H1 (cell line): ENCODE measurements at places on chromosomes 2 and 18. TPM values are rescaled to one million over a fixed set of nuclear protein-coding genes. Genes with fewer than 3 reads are reported as not detected.

GRCh38 chr18:50247561-50247960 lies 18.7 kb downstream of the CFAP53 start:
- no peak overlapping the region for H3K4me3 ChIP-seq
- H3K27ac ChIP-seq = no peak overlapping the region
- peaks cover 3% of the 10 kb centered on the region; the same call in 1 of the 2 replicates for H3K4me1 ChIP-seq

DNA sequence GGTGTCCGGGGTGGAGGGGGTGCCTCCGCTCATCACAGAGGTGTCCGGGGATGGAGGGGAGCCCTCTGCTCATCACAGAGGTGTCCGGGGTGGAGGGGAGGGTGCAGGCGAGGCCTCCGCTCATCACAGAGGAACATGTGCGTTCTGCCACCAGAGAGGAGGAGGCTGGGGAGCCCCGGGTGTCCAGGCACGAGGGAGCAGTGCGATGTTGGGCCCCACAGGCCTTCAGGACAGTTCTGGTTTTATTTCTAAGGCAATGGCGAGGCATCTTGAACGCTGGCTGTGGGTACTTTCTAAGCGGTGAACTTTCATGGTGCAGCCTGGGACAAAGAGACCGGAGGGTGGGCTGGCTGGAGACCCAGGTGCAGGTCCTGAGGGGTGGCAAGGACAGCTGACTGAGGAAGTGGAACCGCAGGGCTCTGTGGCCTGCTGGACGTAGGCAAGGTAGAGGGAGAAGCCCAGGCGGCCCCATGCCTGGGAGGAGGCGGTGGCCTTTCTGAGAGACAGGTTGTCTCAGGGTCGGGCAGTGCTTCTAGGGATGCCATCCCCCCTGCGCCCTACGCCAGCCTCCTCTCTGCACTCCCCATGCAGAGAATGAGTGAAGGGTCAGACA lies 196.6 kb upstream of the SALL3 start:
- H3K4me3 ChIP-seq = no peak overlapping the region
- DNase-seq = no peak
- H3K36me3 ChIP-seq = no peaks in the 10 kb centered on the region
- H3K27ac ChIP-seq = no peak overlapping the region
- no peaks in the 10 kb centered on the region for H3K4me1 ChIP-seq

DNA sequence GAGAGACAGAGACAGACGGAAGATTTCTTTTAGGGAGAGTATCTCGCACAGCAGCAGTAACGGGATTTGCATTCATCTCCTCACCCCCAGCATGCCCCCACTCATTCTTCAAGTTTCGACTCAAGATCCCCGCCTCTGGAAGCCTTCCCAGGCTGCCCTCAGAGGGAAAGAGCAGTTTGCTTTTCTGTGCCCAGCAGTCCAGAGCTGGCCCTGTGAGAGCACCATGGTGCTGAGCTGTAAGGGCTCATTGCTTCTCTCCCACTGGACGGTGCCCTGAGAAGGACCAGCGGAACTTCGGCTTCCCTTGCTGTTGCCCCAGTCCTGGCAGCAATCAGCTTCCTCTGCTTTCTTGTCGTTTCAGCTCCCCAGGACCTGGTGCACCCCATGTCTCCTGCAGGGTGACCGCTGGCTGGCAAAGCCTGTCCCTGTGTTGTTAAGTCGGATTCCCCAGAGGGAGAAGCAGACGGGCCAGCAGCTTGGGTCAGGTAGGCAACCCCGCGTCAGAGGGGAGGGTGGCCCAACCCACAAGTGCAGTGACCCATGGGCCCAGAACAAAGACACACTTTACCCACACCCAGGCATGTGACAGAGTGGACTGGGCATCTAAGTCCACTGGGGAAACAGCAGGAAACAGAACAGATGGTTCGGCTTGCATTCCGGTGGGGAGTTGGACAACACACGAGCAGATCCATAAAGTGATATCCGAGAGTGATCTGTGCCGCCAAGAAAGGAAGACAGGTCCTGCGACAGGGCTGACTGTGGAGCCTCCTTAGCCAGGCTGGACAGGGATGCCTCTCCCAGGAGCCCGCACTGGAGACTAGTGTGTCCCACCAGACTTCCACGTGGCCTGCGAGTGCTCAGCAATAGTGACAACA lies 36.6 kb downstream of the TMEM177 start:
- no peak overlapping the region for H3K27ac ChIP-seq
- H3K36me3 ChIP-seq = no peaks in the 10 kb centered on the region
- H3K4me3 ChIP-seq = no peak overlapping the region
- no peak for DNase-seq
- H3K27me3 ChIP-seq = no peaks in the 10 kb centered on the region
- H3K4me1 ChIP-seq = no peaks in the 10 kb centered on the region

- H3K4me1 ChIP-seq = no peaks in the 10 kb centered on the region
- no peaks in the 10 kb centered on the region for H3K27me3 ChIP-seq
- no peaks in the 10 kb centered on the region for H3K36me3 ChIP-seq
- H3K4me3 ChIP-seq = no peak overlapping the region
- no peak for DNase-seq
Measured at GRCh38 chr2:17257189-17257909, 260.9 kb downstream of the RAD51AP2 start.

DNA sequence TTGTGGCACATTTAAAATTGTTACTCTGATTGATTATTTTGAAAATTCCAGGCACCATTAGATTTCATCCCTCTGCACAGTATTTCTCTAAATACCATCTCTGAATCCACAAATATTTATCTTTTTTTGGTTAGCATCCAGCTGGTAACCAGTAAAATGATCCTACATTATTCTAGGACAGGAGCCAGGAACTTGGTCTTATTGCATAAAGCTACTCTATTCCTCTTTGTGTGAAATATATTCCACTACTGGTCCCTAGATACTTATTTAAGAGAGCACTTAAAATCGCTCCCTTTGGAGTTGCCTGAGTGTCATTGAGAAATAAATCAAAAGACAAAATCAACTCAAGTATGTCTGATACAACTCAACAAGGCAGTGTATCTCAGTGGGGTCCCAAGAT lies 7.4 kb upstream of the MBOAT2 start:
- no peak overlapping the region for H3K4me3 ChIP-seq
- H3K4me1 ChIP-seq = no peaks in the 10 kb centered on the region
- H3K36me3 ChIP-seq = no peaks in the 10 kb centered on the region
- no peaks in the 10 kb centered on the region for H3K27me3 ChIP-seq
- no peak for DNase-seq
- H3K27ac ChIP-seq = no peak overlapping the region

GRCh38 chr2:16619576-16620245 lies 45.9 kb downstream of the CYRIA start:
- H3K27me3 ChIP-seq = no peaks in the 10 kb centered on the region
- H3K27ac ChIP-seq = no peak overlapping the region
- H3K4me1 ChIP-seq = peaks cover 2% of the 10 kb centered on the region
- no peak for DNase-seq
- H3K4me3 ChIP-seq = no peak overlapping the region
- no peaks in the 10 kb centered on the region for H3K36me3 ChIP-seq

GRCh38 chr2:158486150-158486969 lies 29.6 kb downstream of the PKP4 start:
- H3K4me3 ChIP-seq = no peak overlapping the region
- DNase-seq = no peak
- H3K27ac ChIP-seq = no peak overlapping the region
- peaks cover 16% of the 10 kb centered on the region for H3K4me1 ChIP-seq
- no peaks in the 10 kb centered on the region for H3K27me3 ChIP-seq
- H3K36me3 ChIP-seq = no peaks in the 10 kb centered on the region

GRCh38 chr2:36235882-36236281 lies 119.7 kb upstream of the CRIM1 start:
- DNase-seq = no peak
- no peaks in the 10 kb centered on the region for H3K36me3 ChIP-seq
- no peaks in the 10 kb centered on the region for H3K27me3 ChIP-seq
- no peaks in the 10 kb centered on the region for H3K4me1 ChIP-seq
- no peak overlapping the region for H3K27ac ChIP-seq

- H3K27ac ChIP-seq = no peak overlapping the region
- H3K4me1 ChIP-seq = no peaks in the 10 kb centered on the region
- no peaks in the 10 kb centered on the region for H3K27me3 ChIP-seq
- H3K4me3 ChIP-seq = no peak overlapping the region
Measured at GRCh38 chr18:23933407-23933806, 81.1 kb upstream of the TTC39C start.

- H3K4me1 ChIP-seq = 0 out of 2 replicates have a peak, but pooled peaks cover 3% of the 10 kb centered on the region
- H3K36me3 ChIP-seq = no peaks in the 10 kb centered on the region
- no peak overlapping the region for H3K27ac ChIP-seq
- no peak overlapping the region for H3K4me3 ChIP-seq
- no peaks in the 10 kb centered on the region for H3K27me3 ChIP-seq
- no peak for DNase-seq
Measured at GRCh38 chr2:217905395-217905794, 97.4 kb downstream of the TNS1 start.

DNA sequence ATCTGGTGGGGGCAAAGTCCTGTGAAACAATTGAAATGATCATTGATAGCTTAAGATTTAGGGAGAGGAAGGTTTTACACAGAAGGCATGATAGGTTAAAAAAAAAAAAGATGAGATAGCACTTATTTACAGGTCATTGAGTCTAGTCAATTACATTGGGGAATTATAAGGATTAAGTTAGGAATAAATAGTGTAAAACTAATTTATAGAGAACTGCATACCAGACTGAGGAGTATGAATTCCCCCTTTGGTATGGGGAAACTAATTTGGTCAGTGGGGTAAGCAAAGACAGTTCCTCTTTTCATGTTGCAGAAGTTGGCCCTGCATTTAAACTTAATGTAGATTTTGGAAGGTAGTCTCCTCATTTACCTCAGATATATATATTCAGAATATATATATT lies 10.8 kb downstream of the GLS start:
- H3K27me3 ChIP-seq = no peaks in the 10 kb centered on the region
- no peak overlapping the region for H3K4me3 ChIP-seq
- H3K4me1 ChIP-seq = 0 out of 2 replicates have a peak, but pooled peaks cover 4% of the 10 kb centered on the region
- no peak for DNase-seq

DNA sequence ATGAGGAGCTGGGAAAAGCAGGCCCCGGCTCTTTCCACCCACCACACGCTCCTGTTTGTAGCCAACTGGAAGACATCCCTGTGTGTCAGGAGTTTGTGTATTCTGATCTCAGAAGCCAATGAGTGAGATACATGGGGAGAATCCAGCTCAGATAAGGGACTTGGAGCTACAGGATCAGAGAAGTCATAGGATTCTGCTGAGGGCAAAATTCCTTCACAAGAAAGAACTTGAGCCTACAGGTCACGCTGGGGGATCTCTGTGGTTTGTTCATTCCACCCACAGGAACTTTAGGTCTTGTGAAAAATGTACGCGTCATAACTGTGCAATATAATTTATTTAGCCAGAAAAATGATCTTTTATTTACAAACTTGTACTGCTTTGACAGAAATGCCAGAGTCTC lies 80.1 kb upstream of the SMIM21 start:
- H3K4me3 ChIP-seq = no peak overlapping the region
- DNase-seq = no peak
- no peak overlapping the region for H3K27ac ChIP-seq
- no peaks in the 10 kb centered on the region for H3K36me3 ChIP-seq
- no peaks in the 10 kb centered on the region for H3K27me3 ChIP-seq

DNA sequence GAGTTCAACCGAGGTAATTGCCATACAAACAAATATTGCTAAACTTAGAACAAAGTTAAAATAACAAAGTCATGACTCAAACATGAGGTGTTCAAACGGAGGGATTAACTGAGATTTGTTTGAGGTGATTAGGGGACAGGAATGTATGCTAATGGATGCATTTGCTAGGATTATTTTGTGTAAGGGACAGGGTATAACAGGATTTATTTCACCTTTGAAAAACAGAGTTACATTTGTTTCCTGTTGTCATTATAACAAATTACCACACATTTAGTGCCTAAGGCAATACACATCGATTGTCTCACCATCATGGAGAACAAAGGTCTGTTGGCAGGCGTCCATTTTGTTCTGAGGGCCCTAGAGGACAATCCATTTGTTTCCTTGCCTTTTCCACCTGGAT lies 304.3 kb upstream of the CNTNAP5 start:
- H3K36me3 ChIP-seq = no peaks in the 10 kb centered on the region
- no peaks in the 10 kb centered on the region for H3K27me3 ChIP-seq

GRCh38 chr2:172339371-172340010 lies 87.9 kb upstream of the ITGA6 start:
- no peak overlapping the region for H3K4me3 ChIP-seq
- no peaks in the 10 kb centered on the region for H3K36me3 ChIP-seq
- H3K4me1 ChIP-seq = no peaks in the 10 kb centered on the region
- H3K27me3 ChIP-seq = no peaks in the 10 kb centered on the region

- H3K4me1 ChIP-seq = no peaks in the 10 kb centered on the region
- no peak for DNase-seq
- no peaks in the 10 kb centered on the region for H3K36me3 ChIP-seq
- no peak overlapping the region for H3K4me3 ChIP-seq
- H3K27ac ChIP-seq = no peak overlapping the region
- no peaks in the 10 kb centered on the region for H3K27me3 ChIP-seq
Measured at GRCh38 chr2:67645280-67646138, 248.4 kb downstream of the ETAA1 start.

DNA sequence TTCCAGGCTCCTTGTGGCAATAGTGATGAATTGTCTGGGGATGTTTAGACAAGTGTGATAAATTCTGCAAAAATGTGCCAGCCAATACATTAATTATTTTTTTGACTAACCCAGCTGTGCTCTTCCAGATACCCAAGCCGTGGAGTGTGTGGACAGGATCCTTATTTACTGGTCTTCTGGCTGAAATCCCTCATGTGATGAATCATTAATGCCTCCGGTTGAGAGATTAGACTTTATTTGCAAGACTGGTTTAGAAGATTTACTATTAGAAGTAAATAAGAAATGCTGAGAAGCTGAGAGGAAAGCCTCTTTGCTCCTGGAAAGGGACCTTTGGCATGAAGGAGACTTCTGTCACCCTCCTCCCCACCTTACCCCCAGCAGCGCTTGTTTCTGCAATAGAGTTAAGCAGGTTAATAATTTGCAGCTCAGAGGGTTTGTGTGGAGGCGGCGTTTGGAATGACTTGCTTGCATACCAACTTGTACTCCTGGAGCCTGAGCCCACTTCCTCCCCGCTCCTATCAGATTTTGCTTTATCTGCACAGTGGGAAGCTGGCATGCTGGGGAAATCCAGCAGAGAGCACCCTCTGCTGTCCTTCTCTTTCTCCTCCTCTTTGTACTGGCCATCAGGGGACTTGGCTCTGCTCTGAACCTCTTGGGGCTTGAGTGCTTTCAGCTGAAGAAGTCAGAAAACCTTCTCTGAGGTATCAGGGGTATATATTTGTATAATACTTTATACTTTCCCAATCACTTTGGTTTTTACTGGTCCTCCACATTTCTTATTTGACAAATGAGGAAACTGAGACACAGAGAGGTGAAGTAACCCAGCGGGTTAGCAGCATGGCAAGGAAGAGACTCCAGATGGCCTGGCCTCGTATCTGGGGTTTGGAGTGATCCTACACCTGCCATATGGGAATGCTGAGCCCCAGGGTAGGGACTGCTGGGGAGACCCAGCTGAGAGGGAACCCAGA lies 16.3 kb downstream of the SLC3A1 start:
- DNase-seq = no peak
- no peaks in the 10 kb centered on the region for H3K4me1 ChIP-seq

The AQP4 gene
- 2.1 and 2.2 TPM in 2 replicates for total RNA-seq

The COBLL1 gene
- total RNA-seq = 5.2 and 6.2 TPM in 2 replicates

The FAM237A gene
- total RNA-seq = not detected in 2 replicates

The OTOF gene
- not detected in 2 replicates for total RNA-seq

The RTN4 gene
- 240 and 242 TPM in 2 replicates for total RNA-seq

The ALPP gene
- total RNA-seq = 0.15 TPM in 1 of 2 replicates, not detected in the other

The MYO3B gene
- total RNA-seq = 0.19 and 0.27 TPM in 2 replicates

The ANKRD30BL gene
- total RNA-seq = not detected in 2 replicates

The FAP gene
- total RNA-seq = not detected in 2 replicates

The SULT1C4 gene
- 2.1 and 2.9 TPM in 2 replicates for total RNA-seq

The MAP3K20 gene
- total RNA-seq = 8.5 and 11.1 TPM in 2 replicates
